ENCODE measurements at places on chromosomes 7 and 10. TPM values are rescaled to one million over a fixed set of nuclear protein-coding genes. Genes with fewer than 3 reads are reported as not detected.

Gene TEX36
- polyA plus RNA-seq: 0.82 TPM

Gene NCF1
- polyA plus RNA-seq: not detected

Gene DNAJC9
- polyA plus RNA-seq: 121 TPM

Gene RSPH10B
- not detected for polyA plus RNA-seq

Gene ANKRD61
- not detected for polyA plus RNA-seq

Gene PITX3
- polyA plus RNA-seq: 0.32 TPM

Gene TFEC
- not detected for polyA plus RNA-seq

Gene SORCS1
- 1.5 TPM for polyA plus RNA-seq

Gene OPN1SW
- polyA plus RNA-seq: not detected

Data from K562 (cell line).